Stimulated activated CD8-positive, alpha-beta memory T cell treated with anti-CD3 and anti-CD28 coated beads, Interleukin-7, amount 100 ng/mL, for 24 hours (primary cell): ENCODE measurements at places on chromosomes 12 and 14.

GRCh38 chr12:45357539-45358417 is 141.9 kb downstream of the ANO6 start:
- no peak for DNase-seq

GRCh38 chr14:60133487-60133886 is 31.7 kb downstream of the DHRS7 start:
- DNase-seq: no peak

DNA sequence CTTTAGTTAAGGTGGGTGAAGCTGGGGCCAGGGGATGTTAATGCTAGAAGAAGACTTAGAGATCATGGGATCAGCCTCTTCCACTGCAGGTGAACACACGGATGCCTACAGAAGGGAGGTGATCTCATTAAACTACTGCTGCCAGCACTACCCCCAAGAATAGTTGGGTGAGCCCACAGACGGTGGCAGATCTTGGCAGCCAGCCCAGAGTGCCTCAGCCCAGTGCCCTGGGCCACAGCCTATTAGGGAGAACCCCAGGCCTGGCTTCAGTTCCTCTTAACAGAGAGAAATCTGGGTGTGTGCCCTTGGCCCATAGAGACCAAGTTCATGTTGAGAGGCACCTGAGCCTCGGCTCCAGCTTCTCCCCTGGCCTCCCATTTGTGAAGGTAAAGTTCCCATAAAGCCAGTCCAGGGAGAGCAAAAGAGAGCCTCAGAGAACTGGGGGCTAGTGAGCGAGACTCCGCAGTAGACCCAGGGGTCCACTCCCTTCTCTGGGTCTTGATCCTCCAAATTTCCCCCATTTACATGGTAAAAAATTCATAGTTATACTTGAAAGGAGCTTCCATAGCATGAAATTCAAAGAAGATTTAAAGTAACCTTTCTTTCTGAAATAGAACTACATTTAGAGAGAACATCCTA is 125.0 kb upstream of the CCND2 start:
- DNase-seq: no peak

DNA sequence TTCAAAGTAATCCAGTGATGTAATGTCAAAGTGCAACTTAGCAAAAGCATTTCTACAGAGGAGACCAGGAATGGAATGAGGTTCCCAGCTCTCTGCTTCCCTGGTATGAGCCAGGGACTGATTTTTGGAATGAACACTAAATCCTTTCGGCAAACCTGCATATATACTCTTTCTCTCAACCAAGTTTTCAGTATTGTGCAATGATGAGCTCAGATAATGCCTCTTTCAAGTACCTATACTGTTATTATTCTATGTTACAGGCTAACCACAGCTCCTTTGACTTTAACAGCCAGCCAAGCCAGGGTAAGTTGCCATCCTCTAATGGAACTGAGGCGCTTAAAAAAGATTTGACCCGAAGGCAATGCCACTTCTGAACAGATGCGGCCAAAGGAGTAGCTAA is 104.9 kb upstream of the FSCB start:
- no peak for DNase-seq

GRCh38 chr14:90508536-90509254 is 111.9 kb downstream of the CALM1 start:
- no peak for DNase-seq

- DNase-seq: no peak
Observed at GRCh38 chr14:77869340-77869739, 69.4 kb downstream of the ADCK1 start.

DNA sequence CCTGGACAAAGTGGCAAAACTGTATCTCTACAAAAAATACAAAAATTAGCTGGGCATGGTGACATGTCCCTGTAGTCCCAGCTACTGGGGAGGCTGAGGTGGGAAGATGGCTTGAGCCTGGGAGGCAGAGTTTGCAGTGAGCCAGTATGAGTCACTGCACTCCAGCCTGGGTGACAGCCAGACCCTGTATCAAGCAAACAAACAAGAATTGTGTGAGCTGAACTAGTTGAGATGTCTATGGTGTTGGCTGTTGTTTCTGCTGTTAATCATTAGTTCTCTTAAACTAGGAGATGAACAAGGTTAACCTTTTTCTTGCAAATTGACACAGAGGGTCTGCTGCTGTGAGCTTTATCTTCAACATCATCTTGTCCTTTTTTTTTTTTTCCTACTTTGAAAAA is 23.6 kb downstream of the RASSF3 start:
- DNase-seq: no peak

- no peak for DNase-seq
Observed at GRCh38 chr12:116731801-116732200, 6.1 kb downstream of the SPRING1 start.

GRCh38 chr12:70230934-70231606 is 12.2 kb upstream of the CNOT2 start:
- DNase-seq: no peak

DNA sequence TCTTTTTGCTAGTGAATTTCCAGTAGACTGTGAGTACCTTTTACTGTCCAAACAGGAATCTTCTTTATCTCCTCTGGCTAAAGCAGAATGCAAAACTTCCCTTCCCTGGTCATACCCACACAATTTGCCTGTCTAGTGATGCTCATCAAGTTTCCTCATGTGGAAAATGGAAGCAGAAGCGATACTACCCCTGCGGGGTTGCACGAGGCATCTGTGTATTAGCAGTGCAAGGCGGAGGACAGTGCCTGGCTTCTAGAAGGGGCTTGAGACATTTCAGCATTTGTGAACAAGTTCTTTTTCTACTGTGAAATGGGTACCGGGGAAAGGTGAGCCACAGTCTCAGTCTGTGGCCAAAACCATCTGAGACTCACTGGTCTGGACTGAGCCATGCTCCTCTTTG is 340.9 kb downstream of the AACS start:
- no peak for DNase-seq

- no peak for DNase-seq
Observed at GRCh38 chr12:69502345-69503081, 32.3 kb downstream of the FRS2 start.

DNA sequence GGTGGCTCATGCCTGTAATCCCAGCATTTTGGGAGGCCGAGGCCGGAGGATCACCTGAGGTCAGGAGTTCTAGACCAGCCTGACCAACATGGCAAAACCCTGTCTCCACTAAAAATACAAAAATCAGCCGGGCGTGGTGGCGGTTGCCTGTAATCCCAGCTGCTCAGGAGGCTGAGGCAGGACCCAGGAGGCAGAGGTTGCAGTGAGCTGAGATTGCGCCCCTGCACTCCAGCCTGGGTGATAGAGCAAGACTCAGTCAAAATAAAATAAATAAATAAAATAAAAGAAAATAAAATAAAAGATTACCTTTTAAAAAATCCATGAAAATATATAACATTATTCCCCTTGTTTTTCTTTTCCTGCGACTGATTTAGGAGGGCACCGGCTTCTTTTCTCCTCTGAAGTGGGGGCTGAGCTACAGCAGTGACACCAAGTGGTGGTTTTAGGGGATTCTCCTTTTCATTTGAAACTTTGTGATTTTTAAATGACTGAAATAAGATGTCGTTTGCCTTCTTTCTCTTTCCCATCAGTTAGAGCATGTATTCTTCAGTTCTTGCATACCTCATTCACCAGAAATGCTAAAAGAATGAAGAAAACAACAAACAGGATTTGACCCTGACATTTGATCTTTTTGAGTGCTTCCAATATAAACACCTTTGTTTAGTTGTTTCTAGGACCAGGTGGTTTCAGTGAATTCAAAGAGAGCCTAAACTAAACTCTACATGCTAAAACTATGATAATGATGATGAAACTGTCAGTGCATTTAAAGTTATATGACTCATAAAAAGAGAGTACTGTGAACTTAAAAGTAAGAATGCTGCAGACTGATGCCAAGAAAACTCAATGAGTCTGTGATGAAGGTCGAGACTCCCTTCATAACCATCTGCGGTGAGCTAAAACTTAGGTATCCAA is 22.6 kb upstream of the PKP2 start:
- no peak for DNase-seq

GRCh38 chr14:55329999-55330710 is 58.9 kb downstream of the FBXO34 start:
- no peak for DNase-seq

- no peak for DNase-seq
Observed at GRCh38 chr12:92730758-92731157, 28.0 kb downstream of the PLEKHG7 start.

DNA sequence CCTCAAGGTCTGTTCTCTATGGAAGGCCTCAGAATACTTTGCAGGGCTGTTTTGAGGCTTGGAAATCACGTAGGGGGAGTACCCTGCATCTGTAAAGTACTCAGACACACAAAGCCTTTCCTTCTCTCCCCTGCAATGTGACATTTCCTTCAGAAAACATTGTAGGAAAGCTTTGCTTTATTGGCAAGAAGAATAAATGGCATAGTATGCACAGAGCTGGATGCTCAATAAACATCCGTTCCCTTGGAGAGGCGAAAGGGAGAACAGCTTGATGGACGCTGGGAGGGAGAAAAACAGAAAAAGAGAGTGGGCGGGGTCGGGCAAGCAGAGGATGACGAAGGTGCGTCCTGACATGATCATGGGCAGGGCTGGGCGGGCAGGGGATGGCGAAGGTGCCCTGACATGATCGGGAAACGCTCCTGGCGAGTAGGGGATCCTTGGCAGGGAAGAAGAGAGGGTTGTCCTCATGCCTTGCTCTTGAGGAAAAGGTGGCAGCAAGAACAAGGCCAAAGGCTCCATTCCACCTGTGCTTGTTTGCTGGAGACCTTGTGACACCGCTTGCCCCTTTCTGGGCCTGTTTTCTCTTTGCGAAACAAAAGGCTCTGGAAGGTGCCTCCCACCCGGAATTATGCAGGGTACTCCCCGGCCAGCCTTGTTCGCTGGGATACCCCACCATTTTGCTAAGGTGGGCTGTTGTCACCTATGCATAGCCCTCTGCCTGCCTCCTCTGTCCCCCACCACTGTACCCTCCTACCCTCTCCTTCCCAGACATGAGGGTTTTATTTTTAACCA is 21.1 kb downstream of the IRF2BPL start:
- DNase-seq: no peak

- no peak for DNase-seq
Observed at GRCh38 chr12:43655586-43655985, 103.0 kb downstream of the PUS7L start.

- DNase-seq: no peak
Observed at GRCh38 chr12:85310025-85310424, 30.0 kb downstream of the ALX1 start.

GRCh38 chr12:99334285-99335056 is 313.1 kb upstream of the GARIN6 start:
- DNase-seq: no peak

- no peak for DNase-seq
Observed at GRCh38 chr12:25320123-25321006, 69.6 kb upstream of the KRAS start.

DNA sequence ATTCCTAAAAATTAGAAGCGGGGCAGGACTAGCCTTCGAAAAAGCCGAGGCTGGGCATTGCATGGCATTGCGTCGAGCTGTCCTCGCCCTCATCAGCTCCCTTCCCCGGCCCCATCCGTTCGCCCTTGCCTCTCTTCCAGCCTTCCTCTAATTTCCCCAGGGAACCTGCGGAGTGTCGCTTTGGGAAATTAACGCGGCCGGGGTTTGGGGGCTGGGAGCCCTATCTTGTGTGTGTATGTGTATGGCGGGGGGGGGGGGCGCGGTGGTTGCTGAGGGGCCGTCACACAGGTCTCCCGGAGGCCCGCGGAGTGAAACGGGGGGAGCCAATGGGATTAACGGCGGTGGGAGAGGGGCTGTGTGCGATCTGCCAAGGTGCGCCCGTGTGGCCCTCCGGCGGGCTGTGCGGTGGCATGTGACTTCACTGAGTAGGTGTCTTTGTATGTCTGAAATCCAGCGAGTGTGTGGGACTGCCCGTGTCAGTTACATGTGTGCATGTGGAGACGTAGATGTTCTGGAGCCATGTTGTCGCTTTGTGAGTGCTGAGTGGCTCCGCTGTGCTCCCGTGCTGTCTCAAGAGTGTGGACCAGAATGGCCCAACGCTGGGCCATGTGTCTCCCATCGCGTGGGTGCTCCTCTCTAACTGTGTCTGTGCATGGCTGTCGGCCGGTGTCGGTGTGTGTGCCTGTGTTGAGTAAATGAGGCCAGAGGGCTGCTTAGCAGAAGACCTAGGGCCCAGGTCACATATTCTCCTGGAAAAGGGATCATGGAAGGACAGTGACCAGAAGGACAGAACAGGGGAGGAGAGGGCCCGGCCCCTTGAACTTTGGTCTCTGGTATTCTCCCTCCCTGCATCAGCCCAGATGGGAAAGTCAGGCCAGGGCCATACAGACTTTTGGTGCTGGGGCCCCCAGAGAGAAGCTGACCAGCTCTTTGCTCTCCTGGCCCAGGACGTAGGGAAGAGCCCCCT is 1.5 kb downstream of the PTMS start:
- no peak for DNase-seq

DNA sequence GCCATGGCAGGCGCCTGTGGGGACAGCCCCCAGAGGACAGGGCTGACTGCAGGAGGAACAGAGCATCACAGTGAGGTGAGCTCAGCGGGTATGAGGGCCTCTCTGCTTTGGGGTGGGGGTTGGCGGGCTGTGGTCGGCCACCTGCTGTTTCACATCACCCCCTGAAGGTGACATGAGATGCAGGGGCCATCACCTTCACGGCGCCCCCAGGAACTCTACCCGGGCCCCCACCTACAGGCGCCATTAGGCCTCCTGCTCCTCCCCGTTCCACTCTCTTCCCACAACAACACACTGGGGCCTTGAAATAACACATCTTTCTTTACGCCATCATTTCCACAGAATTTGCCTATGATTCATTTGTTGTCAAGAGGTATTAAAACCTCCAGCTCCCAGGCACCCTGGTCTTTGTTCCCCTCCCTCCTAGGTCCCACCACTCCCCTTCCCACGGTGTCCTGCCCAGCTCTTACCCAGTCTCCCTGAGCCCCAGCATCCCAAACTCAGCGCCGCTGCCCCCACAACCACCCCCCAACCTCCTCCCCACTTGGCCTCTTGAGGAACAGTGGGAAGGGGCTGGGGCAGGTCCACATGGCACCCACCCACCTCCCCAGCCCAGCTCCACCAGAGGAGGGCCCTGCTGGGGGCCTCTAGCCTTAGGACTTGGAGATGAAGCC is 12.7 kb upstream of the HDAC7 start:
- DNase-seq: no peak

DNA sequence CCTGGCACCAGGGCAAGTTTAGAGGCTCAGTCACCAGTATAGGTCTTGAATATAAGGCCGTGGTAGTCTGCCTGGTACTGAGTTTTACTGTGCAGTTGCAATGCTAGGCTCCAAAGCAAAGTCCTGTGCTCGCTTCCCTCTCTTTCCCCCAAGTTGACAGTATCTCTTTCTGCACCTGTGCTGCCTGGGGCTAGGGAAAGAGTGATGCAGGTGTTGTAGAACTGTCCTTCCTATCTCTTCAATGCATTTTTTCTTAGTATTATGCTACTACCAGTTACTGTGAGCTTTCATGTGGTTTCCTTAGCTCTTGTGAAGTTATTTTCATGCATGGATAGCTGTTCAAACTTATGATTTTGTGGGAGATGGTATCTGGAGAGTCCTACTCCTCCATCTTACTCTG is 359.2 kb downstream of the SYT1 start:
- DNase-seq: no peak
